Hepatic stellate cell (primary cell): ENCODE measurements at places on chromosomes 16 and 17.

GRCh38 chr16:15435216-15435864 is 952 bp downstream of the BMERB1 start:
- DNase-seq: no peak

- DNase-seq: peak; percentile 57
Observed at GRCh38 chr17:73196500-73196899, 3.6 kb downstream of the COG1 start.

DNA sequence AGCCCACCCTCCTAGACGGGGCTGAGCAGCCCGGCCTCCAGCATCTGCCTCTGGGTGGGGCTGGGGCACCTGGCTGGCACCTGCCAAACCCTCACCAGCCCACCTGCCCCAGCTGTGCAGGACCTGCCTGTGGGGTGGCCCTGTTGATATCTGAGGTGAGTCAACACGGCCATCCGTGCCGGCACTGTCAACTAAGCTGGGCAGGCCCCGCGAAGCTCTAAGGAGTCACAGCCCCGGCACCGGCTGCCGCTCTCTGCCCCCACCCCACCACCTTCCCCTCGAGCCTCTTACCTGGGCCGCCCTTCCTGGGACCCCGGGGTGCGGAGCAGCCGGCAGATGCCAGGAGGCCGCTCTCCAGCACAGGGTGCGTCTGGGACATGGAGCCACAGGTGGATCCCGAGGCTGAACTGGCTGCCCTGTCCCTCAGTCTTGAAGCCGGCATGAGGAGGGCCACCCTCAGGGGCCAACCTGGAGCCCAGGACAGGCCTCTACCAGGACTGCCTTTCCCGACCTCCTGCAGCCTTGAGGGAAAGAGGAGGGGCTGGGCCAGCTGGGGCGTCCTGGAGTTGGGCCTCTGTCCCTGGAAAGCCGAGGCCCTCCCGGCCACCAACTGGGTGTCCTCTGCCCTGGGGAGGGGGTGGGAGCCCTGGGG is 515 bp downstream of the CBFA2T3 start:
- DNase-seq: no peak

- DNase-seq: no peak
Observed at GRCh38 chr16:57531253-57531575, 5.2 kb downstream of the CCDC102A start.

GRCh38 chr16:81275064-81275532 is 36.6 kb downstream of the BCO1 start:
- no peak for DNase-seq

DNA sequence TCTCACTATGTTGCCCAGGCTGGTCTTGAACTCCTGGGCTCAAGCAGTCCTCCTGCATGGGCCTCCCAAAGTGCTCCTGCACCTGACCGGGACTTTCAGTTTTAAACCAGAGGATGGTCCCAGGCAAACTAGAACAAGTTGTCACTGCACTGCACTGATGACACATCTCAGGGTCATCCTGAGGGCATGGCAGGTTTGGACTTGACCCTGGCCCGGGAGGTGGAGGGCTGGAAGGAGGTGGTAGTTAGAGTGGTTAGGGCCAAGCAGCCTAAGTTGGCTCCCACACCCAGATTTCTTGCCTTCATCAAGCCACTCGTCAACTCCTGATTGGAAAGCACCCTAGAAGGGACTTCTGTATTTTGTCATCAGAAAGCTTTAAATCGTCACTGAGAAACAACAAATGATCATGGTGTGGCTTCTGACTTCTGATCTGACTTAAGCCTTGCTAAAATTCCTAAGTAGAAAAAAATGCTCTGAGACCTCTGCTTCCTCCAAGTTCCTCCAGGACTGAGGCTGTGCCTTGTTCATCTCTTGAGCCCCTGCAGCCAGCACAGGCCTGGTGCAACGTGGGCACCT is 43.5 kb downstream of the EMP2 start:
- DNase-seq: no peak

- no peak for DNase-seq
Observed at GRCh38 chr16:15641753-15642556, 999 bp downstream of the MARF1 start.

DNA sequence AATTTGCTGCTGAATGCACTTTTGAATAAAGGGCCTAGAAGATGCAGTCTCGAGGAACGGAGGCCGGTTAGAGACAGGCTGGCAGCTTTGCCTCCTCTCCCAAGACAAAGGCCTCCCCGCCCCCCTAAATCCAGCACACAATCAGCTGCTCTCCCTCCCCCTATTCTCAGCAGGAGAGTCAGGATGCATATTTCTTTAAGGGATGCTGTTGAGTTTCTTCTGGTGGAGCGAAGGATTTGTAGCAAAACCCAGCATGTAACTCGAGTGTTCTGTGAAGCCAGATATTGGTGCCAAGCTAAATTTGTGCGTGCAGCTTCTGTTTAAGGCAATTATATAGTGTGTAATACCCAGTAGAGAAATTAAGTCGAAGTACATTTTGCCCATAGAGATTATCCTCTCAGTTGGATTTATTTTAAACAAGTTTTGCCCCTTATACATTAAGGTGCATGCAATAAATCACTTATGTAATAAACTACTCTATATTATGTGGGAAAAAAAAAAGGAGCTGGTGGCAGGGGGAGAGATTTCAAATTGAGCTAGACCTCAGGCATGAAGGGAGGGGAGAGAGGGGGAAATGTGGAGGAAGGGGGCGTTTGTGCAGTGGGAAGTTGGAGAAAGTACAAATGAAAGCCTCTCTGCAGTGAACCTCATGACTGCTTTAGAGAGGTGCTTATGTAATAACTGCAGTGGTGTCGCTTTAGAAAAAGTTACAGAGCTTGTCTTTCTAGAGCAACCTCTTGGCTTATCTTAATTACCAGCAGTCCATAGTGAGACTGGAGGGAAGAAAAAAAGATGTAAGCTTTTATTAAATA is 599.2 kb downstream of the MAF start:
- DNase-seq: no peak

GRCh38 chr16:26317885-26318284 is 626.1 kb downstream of the HS3ST4 start:
- no peak for DNase-seq
